ENCODE measurements at places on chromosomes 7 and 10.

- no peak for DNase-seq
Observed at GRCh38 chr10:5614155-5614721, 52.2 kb downstream of the ASB13 start.

GRCh38 chr10:48184224-48184623 lies 90.3 kb downstream of the FRMPD2 start:
- no peak for DNase-seq

DNA sequence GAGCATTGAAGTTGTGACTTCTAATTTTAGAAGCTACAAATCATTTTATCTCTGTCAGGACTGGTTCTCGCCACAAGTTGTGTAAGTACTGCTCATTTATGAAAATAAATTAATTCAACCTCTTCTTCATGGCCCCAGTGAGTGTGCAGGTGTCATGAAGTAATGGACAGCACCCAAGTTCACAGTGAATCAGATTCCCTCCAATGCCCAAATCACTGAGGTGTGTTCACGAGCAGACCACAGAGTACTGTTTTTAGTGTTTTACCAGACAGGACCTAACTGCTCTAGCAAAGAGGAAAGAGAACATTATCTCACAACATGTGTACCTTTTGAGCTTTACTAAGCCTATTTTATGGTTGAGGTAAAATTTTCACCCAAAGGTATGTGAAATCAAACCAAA lies 980.0 kb downstream of the CNTNAP2 start:
- no peak for DNase-seq

DNA sequence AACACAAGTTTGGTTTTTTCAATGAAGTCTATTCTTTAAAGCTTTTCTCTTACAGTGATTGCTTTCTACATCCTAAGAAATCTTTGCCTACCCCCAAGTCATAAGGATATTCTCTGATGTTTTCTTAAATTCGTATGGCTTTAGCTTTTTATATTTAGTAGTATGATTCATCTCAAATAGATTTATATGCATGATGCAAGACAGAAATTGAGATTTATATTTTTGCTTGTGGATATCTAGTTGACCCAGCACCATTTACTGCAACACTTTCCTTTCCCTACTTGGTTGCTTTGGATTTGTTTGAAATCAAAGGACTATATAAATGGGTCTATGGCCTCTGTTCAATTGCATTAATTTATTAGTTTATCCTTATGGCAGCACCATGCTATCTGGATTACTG lies 113.9 kb downstream of the ZNF438 start:
- no peak for DNase-seq

DNA sequence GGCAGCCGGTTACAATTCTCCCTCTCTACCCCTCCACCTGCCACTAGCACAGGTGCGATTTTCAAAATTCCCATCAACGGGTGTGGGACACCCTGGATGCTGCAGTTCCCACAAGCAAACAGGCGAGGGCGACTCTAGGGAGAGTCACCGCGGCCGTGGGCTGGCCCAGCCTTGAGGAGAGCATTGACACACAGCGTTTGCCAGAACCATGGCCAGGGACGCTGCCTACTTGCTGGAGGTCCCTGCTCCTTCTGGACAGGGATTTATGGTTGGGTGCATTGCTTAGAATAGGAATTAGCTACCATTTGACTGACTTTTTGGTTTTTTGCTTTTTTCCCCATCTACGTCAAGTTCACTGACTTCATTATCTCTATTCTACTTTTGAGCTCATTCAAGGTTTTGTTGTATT lies 19.0 kb upstream of the CLDN4 start:
- DNase-seq, result peak; percentile 59
